ENCODE measurements at places on chromosomes 5 and 9.
A peak's percentile ranks its signal among the peaks of the same experiment; 100 is the strongest.

- no peak for DNase-seq
These were observed 449.3 kb downstream of the PRR16 start for GRCh38 chr5:120913396-120913795.

DNA sequence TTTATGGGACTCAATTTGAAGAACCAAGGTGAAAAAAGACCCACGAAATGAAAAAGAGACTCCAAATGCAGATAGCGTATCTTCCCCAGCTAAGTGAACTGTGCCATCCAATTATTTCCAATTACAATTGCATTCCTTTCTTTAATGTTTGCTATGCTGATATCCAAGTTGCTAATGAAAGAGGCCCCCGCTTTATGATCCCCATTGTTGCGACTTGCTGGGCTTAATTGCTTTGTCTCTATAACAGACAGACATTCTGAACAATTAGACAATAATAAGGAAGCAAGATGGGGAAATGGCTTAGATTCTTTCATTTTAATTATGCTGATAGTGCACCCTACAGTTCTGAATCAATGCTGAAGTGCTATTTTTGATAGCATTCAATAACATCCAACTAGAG, 354.3 kb downstream of the KIF4B start:
- no peak for DNase-seq

- no peak for DNase-seq
These were observed 9.2 kb downstream of the DCANP1 start for GRCh38 chr5:135437796-135438560.

DNA sequence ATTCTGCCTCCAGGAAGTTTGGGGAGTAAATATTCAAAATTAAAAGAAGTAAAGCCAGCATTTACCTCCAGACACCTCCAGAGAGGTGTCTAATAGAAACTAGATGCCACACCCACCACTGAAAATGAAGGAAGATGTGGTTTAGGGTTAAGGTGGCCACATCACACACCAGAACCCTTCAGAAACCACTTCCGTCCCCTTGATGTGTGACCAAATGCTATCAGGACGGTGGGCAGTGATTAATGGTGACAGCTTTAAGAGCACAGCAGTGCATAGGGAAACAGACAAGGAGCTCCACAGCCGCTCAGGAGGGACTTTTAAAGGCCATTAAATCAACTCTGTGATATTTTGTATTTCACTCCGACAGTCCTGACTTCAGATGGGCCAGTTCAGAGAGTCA, 295.2 kb downstream of the BRINP1 start:
- DNase-seq = no peak

DNA sequence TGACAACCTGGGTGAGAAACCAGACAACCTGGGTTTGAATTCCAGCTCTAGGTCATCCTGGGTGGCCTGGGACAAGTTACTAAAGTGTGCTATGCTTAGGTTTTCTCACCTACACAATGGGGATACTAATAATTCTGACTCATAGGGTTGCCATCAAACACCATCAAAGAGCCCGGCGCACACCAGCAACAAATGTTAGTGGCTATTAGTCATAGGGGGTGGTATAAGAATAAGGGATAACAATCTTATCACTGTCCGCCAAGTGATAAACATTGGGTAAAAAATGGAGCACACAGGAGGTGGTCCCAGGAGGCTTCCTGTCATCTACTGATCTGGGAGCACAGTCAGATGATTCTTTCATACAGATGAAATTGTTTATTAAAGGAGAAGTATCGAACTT, 61.4 kb upstream of the AFAP1L1 start:
- DNase-seq = no peak

DNA sequence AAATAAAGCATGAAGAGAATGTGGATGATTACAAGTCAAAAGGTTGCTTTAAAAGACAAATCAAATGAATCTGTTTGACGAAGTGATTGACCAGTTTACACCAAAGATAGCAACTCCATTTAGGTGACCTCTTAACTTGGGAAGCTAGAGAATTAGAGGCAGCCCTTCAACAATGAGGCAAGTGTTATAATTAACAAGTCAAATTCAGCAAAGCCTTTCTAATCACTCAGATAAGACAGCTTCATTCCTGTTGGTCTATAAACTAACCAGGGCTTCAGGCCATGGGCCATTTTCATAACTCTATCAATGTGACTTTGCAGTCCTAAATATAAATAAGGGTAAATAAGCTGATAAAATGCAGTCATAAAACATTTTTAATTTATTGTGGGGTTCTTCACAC, 712.2 kb upstream of the SEMA6A start:
- DNase-seq = no peak

DNA sequence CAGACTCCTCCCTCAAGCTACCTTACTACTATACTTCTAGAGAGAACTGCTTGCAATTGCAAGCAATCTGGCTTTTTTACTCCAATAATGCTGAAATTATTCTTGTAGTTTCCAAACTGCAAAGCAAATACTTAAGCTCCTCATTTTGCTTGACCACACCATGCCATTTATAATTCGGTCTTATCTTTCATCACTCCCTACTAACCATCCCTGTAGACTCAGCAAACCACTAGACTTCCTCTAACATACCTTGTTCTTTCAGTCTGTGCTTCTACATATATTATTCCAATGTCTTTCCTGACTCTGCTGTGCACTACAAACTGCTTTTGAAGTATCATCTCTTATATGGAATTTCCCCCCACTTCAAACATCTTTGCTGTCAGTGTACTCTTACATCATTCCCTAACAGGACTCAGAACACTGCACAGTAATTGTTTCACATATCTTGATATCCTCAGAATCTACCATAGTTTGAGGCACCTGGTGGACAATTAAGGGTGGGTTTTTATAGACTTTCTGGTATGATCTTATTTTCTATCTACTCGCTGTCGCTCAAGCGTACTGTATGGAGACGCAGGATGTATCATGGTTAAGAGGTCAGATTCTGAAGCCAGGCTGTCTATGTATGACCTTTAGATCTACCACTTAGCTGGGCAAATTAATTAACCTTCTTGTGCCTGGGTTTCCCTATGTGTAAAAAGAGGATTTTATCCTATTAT, 2.8 kb downstream of the IL6ST start:
- DNase-seq = no peak

- no peak for DNase-seq
These were observed 6.9 kb upstream of the NR5A1 start for GRCh38 chr9:124514125-124514524.

DNA sequence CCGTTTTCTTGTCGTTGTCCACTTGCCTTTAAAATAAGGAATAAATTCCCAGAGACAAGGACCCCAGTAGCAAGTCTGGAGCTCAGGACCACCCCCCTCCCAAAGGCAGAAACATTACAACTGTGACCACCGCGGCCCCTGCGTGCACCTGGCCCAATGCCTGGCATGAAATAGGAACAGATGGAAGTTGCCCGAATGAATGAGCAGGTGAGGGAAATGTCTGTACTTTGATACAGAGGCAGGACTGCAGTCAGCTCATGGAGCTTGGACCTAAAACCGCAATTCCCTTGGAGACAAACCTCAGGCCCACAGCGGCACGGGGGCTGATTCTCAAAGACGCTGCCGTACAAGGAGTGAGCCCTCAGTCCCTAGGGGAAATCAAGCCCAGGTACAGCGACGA, 55.3 kb upstream of the SARDH start:
- no peak for DNase-seq

GRCh38 chr5:85538362-85538761, 1079.4 kb upstream of the COX7C start:
- no peak for DNase-seq

GRCh38 chr5:67483453-67484030, 286.9 kb upstream of the CD180 start:
- no peak for DNase-seq

GRCh38 chr9:101878734-101879133, 140.3 kb upstream of the GRIN3A start:
- no peak for DNase-seq

- no peak for DNase-seq
These were observed 156.6 kb downstream of the TMEM38B start for GRCh38 chr9:105850852-105851500.

DNA sequence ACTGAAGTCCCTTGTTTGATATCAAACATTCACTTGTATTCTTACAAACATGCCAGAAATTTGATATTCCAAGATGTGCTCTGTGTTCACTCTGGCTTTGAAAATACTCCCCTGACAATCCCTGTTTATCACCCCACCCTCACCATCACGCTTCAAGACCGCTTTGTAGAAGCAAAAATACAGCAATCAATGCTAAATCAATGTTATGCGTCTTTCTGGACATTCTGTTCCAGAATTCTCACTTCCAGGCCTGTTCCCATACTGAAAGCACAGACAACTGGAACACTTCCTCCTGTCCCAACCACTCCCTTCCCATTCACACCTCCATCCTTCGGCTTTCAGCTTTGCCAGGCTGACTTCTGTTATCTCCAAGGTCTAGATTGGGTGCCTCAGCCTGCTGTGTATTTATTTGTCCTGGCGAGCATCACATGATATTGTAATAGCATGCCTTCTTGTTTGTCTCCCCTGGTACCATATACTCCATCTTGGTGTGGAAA, 72.8 kb downstream of the SNCAIP start:
- no peak for DNase-seq

DNA sequence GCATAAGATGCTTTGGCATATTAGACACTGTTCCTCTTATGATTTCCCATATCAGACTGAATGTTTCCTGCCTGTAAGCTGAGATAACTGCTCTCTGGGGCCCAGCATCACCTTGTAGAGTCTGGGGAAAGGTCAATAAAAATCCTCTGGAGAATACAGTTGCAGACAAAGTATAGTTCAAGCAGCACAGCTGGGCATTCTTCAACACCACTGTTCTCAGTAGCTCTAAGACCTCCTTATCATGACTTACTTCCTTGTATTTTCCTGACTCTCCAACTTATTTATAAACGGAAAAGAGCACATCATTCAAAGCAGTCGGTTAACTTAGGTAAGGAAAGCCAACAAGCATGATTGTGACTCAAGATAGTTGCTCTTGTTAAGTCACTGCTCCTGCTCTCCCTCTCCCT, 208.7 kb upstream of the RASEF start:
- no peak for DNase-seq

GRCh38 chr9:133323211-133323610, 12.8 kb downstream of the SURF6 start:
- no peak for DNase-seq

DNA sequence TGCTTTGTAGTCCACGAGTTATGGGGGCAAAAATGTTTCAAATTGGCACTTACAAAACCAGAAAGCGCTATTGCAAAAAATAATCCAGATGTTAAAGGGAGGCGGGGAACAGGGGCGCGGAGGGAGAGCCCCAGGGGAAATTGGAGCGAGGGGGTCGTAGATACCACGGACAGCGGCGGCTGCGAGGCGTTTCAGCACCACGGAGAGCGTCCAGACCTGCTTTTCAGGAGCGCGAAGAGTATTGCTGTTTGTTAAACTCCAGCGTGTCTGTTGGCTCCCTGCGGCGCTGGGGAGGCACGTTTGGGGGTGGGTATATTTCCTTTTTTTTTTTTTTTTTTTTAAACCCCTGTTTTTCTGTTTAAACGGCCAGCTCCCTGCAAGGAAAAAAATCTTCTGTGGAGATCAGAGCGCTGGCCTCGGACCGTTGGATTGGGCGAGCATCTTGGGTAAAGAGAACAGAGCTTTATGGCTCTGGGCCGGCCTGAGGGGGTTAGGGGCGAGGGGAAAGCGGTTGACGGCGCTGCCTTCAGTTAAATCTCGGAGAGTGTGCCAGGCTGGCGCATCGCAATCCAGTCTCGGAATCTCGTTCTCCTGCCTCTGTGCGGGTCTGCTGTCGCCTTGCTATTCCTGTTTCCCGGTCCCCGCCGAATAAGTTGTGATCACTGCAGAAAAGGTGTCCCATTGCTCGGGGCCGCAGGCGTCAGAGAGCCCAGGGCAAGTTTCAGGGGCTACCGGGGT, at the start of gene GLRA1:
TSS of gene GLRA1 (minus strand) at position 288 of the 738 bp plus-strand sequence. CDS start 302 bp downstream, outside the sequence.
- DNase-seq = peak; percentile 43
